ENCODE measurements at places on chromosomes 3 and 15.

GRCh38 chr15:81858586-81858985 lies 187.2 kb downstream of the MEX3B start:
- DNase-seq = no peak

DNA sequence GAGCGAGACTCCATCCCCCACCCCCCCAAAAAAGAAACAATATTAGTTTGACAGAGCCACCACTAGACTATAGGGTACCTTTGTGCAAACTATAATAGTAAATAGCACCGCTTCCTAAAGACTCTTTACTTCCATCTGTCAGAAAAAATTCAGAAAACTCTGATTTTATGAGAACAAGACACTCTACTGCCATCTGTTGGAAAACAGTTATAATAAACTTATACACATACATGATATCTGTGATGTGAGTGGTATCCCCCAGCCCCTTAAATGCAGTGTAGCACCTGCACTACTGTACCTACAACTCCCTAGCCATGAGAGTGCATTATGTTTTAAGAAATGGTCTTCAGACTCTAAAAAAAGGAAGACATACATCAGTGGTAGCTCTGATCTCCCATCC lies 47.1 kb upstream of the CTDSPL start:
- DNase-seq = no peak

- no peak for DNase-seq
Observed at GRCh38 chr3:140686948-140687347, 9.1 kb downstream of the TRIM42 start.

DNA sequence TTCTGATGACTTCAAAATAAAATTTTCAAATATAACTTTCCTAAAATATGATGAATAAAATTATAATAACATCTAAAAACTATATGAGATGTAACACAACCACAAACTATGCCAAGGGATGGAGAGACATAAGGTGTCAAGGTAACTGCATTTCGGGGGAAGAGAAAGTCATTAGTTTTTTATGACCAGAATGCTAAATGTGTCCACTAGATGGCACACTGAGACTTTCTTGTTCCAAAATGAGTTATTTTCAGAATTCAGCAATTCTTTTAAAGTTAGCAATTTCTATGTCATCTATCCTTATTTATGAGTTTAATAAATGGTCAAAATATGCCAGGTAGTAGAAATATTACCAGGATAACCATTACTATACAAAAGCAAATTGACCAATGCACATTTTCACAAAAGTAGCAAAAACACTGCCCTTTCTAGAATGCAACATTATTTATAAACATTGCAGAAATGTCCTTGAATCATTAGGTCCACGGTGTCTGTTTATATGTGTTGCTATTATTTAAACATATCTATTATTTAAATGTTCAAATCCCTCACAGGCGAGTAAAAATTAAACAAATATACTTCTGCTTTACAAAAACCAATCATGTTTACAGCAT lies 374.2 kb downstream of the PLCL2 start:
- DNase-seq = no peak

- no peak for DNase-seq
Observed at GRCh38 chr3:184143327-184143726, 8.2 kb downstream of the EIF2B5 start.

DNA sequence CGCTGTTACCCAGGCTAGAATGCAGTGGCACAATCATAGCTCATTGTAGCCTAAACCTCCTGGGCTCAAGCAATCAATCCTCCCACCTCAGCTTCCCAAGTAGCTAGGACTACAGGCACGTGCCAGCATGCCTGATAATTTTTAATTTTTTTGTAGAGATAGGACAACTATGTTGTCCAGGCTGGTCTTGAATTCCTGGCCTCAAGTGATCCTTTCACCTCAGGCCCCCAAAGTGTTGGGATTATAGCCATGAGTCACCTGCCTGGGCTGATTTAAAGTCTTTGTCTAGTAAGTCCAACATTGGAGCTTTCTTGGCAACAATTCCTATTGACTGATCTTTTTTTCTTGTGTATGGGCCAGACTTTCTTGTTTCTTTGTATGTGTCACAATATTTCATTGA lies 28.1 kb downstream of the SPINK8 start:
- DNase-seq = no peak

- DNase-seq = no peak
Observed at GRCh38 chr15:90710436-90711027, 6.6 kb upstream of the BLM start.
